Stimulated activated CD4-positive, alpha-beta T cell treated with anti-CD3 and anti-CD28 coated beads, Interleukin-1b, Interleukin-23, amount 100 ng/mL, for 4 hours (primary cell): ENCODE measurements at places on chromosomes 6 and 20.
A peak's percentile ranks its signal among the peaks of the same experiment; 100 is the strongest.

DNA sequence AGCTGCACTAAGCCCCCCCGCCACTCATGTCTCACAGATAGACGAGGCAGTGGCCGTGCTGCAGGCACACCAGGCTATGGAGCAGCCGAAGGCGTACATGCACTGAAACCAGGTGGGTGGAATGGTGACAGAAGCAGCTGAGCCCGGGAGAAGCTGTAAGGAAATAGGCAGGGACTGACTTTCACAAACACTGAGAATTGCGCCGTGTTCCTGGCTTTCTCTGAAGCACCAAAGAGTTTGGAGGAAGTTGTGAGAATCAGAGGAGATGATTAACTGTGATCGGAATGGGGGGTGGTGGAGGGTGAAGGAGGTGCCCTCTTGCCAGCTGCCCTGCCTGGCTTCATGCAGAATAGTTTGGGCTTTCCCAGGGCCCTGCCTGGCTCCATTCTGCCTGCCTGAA, 21.6 kb downstream of the TOMM34 start:
- no peak for DNase-seq

DNA sequence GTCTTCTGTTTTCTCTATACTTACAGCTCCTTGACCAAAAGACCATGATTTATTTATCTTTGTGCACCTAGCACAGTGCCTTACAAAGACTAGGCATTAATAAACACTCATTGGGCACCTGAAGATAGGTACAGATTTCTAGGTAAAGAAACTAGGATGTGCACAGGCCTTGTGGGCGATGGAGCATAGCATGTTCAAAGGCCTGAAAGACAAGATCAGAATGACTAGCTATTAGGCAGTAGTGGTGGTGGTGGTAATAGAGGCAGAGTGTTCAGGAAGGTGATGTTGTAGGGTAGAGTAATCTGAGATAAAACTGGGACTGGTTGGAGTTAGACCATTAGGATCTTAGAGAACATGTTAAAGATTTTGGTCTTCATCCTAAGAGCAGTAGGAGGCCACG, 3.9 kb downstream of the TXLNB start:
- no peak for DNase-seq

DNA sequence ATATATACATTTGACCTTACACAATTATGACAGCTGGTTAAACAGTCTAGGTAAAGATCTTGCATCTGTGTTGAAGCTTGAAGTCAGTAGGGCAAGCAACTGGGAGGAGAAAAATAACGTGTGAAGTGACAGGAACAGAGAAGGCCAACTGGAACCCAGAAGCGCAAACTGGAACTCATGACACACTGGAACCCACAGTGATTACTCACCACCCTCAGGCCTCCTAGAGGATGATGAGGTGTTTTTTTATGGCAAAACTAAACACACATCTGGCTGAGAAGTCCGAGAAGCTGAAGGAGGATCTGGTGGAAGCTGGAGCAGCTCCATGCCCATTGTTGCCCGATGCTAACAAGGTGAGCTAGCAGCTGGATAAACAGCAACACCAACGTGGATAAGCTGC, 108.1 kb downstream of the TMEM200A start:
- DNase-seq = no peak

DNA sequence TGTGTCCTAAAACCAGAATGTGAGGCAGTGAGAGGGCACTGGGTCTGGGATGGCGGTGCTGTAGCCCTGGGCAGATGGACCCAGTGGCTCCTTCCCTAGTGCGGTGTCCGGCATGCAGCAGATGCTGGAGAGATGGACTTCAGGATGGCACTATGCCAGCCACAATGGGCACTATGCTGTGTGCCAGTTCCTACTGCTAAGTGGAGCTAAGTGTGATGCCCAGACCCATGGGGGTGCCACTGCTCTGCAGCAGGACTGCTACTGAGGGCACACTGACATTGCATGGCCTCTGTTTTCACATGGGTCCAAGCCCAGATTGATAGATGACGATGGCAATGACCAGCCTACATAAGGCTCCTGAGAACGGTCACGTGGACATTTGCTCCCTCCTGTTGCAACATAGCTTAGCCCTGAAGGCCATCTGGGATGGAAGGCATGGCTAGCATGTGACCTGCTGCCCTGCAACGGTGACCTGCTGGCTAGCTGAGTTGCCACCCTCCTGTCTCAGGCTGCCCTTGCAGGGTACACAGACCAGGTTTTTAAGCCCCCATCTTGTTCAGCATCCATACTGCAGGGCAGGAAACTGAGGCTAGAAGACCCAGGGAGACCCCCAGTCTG, 31.3 kb upstream of the KCNK16 start:
- DNase-seq = no peak

DNA sequence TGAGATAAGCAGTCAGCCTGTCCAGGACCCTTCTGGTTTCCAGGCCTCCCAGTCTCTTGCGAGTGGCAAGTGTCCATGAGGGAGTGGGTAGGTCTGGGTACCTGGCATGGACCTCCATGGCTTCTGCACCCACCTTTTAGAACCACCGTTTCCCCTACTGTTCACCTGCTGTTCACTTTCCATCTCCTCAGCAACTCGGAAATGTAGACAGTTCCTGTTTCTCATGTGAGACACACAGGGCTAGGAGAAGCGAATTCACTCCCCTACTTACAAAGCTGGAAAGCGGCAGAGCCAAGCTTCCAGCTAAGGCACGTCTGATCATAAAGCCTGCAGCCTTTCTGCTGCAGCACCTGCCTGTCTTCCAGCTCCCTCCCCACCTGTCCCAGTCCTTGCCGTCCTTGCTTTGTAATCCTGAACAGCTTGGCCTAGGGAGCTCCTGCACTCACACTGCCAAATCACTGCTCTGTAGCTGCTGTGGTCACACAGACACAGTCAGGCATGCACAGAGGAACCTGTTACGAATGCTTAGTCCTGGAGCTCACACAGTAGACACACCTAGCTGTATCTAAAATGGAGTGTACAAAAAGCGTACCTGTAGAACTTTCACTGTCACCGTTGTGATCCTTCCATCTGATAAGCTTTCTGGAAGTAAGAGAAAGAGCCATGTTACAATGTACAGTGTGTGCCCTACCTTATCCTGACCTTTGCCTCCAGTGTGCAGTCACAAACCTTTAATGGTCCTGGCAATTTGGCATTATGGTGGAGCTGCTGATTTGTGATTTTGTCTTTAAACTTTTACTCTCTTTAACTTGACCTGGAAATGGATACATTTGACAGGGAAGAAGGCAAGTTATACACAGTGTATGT, 294.1 kb downstream of the NRN1 start:
- no peak for DNase-seq

- DNase-seq = peak; percentile 60
Measured at GRCh38 chr20:3218307-3218988, 9.2 kb downstream of the ITPA start.

- no peak for DNase-seq
Measured at GRCh38 chr6:105791583-105792318, 294.4 kb upstream of the PRDM1 start.

DNA sequence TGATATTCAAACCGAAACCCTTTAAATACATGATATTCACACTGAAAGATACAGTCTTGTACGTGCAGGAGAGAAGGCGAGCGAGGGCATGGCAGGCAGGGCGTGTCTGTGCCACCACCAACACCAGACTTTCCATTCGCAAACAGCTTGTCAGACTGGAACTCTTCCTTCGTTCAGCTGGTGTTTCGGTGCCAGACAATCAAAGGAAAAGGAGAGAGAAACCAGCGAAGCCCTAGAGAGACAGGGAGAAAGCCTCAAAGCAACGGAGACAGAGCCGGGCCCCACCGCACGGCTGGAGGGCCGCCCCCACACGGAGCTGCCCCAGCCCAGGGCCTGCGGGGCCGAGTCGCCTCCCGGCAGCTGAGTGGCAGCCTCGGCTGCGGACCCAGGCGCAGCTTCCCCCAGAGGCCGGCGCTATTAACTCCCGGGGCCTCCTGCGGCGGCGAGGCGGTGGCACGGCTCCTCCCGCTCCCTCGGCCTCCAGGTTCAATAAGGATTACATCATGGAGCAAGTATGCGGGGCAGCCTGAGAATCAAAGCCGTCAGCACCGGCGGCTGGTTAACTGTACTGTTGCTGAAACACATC, 32.1 kb upstream of the NR2E1 start:
- DNase-seq = no peak

DNA sequence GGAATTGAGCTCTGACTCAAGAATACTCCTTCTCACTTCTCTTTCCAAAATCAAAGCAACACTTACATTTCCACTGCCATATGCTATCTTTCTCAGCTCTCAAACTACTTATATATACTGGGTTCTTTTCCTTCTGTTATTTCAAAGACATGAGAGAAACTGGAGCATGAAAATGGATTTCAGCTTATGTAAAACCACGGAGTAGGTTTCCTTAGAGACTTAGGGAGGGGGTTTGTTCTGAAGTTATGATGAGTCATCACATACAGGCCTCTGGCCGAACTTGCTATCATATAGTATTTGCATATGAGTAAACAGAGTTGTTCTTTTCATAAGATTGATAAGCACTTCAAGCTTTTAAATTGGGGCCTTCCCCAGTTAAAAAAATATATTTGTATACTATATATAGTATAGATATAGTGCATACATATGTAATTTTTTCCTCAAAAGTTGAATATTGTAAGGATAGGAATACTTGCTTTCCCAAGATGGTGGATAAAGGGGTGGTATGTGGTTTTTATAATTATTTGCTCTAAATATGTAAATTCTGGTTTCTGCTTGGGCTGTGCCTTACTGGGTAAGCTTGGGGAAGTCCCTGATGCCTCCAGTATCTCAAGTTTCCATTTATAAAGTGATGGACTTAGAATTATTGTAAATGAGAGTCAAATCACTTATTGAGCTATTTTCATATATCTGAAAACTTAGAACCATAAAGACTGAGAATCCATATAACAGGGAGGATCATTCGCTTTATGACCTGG, 273.9 kb downstream of the RFPL4B start:
- DNase-seq = no peak

DNA sequence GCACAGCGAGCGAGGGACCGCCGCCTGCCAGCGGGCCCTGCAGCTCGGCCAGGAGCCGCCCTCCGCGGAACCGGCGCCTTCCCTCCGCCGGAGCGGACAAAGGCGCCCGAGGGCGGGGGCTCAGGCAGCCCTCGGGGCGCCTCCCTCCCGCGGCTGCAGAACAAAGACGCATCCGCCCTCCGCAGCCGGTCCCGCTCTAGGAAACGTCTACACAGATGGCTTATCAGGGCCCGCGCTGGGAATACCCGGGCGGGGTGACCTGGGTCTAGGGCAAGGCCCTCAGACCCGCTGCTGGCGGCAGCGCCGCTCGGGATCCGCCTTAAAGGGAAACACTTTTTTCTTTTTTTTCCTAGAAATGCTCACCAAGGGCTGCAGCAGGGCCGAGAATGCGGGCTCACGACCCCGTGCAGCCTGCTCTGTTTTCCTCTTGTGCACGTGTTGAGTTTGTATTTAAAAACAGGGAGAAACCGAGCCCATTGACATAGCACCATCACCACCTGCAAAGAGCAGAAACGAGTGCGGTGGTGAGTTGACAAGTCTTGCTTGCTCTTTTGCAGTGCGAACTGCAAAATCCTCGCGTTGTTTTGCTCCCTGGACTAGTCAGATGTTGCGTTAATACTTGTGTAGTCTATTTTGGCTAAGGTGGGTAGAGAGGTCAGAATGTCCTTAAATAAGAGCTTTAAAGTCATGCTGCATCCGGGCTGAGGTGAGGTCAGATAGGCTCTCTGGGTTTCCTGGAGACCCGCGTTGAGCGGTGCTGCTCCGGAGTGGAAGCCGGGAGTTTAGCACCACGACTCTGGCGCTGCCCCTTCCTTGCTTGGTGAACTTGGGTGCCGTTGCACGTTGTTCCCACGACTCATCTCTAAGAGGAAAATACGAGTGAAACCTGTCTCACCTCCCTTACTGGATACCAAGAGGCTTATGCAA, 1.1 kb upstream of the RPS6KA2 start:
- DNase-seq = peak; percentile 38

GRCh38 chr6:34900321-34901031, 11.4 kb downstream of the ANKS1A start:
- DNase-seq = no peak

GRCh38 chr6:26304213-26304796, 60.7 kb upstream of the BTN3A2 start:
- no peak for DNase-seq

- no peak for DNase-seq
Measured at GRCh38 chr6:6685249-6686040, 96.9 kb downstream of the LY86 start.

GRCh38 chr6:113362301-113363047, 494.7 kb upstream of the MARCKS start:
- DNase-seq = no peak

- DNase-seq = no peak
Measured at GRCh38 chr6:7285416-7285815, 27.6 kb downstream of the SSR1 start.

- no peak for DNase-seq
Measured at GRCh38 chr6:152136449-152136825, 329.0 kb downstream of the ESR1 start.

- no peak for DNase-seq
Measured at GRCh38 chr6:52124126-52125121, 37.0 kb upstream of the PKHD1 start.

DNA sequence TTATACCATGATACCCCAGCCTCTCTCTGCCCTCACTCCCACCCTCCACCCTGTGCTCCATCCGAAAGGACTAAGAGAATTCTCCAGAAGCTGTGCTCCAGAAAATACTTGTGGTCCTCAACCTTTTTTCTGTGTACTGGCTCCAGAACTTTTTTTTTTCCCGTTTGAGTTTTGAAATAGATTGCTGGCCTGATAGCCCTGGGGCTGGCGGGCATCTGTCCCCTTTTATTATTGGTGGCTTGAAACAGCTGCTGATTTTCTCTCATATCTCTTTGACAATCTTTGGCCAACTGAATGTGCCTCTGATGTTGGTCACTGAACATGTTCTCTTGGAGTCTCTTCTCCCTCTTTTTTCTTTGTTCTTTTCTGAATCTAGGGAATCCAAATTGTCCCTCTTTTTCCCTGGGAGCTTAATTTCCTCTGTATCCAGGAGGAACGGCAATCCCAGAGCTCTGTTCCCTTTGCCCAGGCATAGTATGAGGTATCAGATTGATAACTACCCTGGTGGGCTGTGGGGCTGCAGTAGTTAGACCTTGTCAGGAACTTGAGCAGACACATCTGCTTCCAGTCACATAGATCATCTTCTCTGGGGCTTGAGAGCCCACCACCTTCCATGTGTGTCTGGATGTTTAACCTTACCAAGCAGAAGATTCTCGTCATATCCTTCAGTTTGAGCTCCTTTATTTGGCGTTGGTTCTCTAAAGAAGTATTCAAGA, 1.6 kb downstream of the PPARD start:
- DNase-seq = no peak
